GM13976 (cell line): ENCODE measurements at places on chromosomes 2 and 18.

- DNase-seq, result no peak
These were observed 116.2 kb downstream of the EML6 start for GRCh38 chr2:54839461-54840255.

DNA sequence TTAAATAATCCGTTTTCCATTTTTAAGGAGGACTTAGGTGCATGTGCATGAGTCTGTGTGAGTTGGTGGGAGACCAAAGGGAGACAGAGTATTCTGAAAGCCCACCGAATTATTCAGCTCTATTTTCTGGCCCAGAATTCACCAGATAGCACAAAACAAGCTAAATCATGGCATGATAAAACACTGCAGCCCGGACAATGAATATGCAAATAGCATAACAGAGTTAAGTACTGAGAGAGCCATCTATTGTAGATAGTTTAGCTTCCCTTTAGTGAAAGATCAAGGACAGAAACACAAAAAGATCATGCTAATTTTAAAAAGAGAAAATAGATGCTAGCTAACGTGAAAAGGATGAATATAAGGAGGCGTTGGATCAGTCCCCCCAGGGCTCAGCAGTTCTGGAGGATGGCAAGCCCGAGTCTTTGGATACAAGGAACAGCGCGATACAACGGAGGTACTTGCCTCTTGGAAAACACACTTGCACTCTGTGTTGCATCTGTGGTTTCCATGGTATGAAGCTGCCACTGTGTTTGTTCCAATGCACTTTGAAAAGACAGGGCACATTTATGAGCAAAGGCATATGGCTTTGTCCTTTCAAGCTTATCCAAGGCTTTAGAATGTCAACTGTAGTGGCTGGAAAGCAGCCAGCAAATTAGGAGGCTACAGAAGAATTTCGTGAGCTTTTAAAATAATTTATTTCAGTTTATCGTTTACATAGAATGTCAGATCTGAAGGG, 119.9 kb downstream of the LYPD1 start:
- no peak for DNase-seq

DNA sequence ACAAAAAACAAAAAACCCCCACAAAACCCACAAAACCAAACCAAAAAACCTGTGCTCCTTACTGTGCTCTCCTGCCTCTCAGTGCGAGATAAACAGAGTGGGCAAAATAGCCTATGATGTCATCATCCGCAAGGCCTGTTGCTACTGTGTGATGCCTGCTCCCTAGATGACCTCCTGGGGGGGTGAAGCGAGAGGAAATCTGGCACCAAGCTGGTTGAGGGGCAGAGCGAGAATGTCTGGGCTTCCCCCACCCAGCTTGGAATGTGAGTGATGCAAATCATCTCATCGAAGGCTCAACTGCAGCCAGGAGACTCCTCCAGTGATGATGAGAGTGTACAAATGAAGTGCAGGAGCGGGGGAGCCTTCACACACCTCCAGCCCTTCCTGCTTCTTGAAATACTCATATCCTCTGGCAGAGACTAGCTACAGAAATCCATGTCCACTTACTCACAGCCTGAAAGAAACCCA, 57.7 kb upstream of the MAP4K3 start:
- DNase-seq, result peak; percentile 30

DNA sequence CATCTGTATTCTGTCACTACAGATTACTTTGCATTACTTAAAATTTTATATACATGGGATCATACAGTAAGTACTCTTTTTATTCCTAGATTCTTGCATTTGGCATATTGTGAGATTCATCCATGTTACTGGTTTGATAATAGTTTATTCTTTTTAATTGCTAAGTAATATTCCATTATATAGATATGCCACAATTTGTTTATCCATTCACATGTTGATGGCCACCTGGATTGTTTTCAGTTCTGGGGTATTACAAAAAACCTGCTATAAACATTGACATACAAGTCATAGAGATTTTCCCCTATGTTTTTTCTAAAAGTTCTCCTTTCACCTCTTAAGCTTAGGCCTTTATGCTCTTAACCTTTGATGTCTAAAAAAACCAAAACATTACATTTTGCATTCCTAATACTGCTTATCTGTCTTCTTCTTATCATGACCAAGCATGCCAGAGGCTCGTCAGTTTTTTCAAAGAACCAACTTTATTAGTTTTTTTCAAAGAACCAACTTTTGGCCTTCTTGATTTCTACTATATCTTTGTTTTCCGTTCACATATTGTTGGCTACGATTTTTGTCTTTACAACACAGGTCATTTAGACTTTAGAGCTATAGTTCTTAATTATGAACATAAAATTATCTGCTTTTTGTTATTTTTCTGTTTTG, 86.9 kb downstream of the ATAD2B start:
- DNase-seq, result no peak

- no peak for DNase-seq
These were observed 126.0 kb downstream of the NXPH2 start for GRCh38 chr2:138654146-138654545.

DNA sequence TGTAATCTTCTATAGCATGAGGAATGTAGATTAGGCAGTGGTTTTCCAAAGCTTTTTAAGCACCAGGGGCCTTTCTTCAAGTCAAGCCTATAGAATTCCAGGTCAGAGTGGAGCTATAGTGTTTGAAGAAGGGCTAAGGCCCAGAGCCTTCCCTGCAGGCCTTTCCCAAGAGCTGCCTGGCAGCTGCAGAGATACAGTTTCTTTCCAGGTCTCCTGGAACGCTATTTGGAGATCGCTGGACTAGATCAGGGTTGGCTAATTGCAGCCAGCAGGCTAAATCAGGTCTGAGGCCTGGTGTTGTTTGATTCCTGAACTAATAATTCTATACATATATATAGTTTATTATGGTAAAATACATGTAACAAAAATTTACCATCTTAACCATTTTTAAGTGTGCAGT, 319.0 kb upstream of the SPRED2 start:
- no peak for DNase-seq

DNA sequence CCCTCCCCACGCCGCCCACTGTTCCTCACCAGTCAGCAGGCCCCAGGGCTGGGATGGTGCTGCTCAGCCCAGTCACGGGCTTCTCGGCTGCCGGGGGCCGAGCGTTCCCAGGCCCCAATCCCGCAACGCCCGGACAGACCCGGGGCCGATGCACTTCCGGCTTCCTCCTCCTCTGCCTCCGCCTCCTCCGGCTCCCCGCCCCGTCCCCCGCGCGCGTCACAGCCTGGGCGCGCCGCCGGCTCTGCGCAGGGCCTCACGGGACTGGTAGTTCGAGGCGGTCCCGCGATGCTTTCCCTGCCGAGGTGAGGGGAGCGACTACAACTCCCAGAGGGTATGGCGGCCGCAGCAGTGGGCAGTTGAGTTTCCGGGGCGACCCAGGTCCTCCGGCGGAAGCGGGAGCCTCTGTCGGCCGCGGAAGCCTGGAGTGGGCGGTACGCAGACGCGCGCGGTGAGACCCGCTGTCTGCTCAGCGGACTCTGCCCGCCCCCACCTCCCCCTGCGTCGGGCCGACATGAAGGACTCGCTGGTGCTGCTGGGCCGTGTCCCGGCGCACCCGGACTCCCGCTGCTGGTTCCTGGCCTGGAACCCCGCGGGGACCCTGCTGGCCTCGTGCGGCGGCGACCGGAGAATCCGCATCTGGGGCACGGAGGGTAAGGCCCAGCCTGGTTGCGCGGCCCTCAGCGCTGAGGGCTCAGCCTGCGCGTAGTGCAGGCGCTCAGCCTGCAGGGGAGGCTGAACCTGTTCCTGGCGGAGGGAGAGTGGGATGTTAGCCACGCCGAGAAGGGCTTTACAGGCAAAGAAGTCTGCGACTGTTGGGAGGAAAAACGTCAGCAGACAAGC, at the start of the genes CIAO1 and TMEM127:
Gene CIAO1 (plus strand): TSS at position 386 of the 840 bp plus-strand sequence. CDS start 126 bp downstream, at position 512.
Gene TMEM127 (minus strand): TSS at position 158 of the 840 bp plus-strand sequence. CDS start 616 bp downstream, outside the sequence.
- DNase-seq, result peak; percentile 99

GRCh38 chr2:176122683-176123410, at the start of gene HOXD9:
Gene HOXD9, plus strand, starts transcription at chr2:176122719. Its CDS starts 50 bp downstream, at chr2:176122769.
- DNase-seq, result no peak

GRCh38 chr2:229210641-229211040, 60.4 kb downstream of the PID1 start:
- no peak for DNase-seq

DNA sequence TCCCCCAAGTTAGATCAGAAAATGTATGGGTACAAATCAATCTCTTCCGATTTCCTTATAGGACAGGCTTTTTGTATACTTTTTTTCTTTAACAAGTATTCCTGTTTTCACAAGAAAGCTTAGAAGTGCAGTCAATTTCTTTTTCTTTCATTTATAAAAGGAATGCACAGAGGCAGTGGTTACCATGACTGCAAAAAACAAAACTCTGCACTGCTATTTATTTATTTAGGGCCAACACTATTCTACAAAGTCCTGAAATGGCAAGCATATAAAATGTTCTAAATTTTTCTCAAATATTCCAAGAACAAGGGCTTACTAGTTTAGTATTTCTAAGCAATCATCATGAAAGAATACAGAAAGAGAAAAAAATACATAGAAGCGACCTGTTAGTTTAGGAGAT, 22.2 kb downstream of the ATAD2B start:
- DNase-seq, result no peak

GRCh38 chr18:1393929-1394328, 489.3 kb downstream of the ADCYAP1 start:
- DNase-seq, result no peak

DNA sequence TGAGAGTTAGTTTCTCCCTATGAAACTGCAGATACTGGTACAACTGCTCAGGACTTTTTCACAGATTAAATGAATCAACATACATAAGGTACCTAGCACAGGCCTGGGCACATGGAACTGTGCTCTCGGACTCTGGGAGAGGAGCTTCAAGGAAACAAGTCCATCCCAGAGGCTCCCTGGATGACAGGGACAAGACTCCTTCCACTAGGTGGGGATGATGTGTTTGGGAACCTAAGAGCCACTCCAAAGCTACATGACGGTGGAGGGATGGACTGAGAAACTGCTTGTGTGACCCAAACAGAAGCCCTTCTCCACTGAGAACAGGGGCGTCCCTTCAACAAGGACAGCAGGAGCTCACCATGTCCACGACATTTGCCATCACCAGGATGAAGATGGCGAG, 37.1 kb downstream of the CENPO start:
- DNase-seq, result no peak

DNA sequence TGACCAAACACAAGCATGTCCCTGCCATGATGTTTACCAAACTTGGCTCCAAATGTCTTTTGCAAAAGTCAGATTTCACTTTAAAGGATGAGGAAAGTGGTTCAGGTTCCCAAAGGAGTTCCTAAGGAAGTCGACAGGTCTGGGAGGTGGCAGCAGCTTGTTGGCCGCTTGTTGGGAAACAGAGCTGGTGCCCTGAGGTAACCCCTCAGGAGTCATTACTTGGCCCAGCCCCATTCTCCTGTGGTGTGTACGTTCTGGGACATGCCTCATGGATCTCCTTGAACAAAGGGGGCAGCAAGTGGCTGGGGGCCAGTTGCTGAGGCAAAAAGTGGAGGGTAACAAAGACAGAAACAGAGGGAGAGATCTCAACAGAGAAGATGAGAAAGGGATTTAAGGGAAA, 10.9 kb downstream of the TMBIM1 start:
- no peak for DNase-seq

- DNase-seq, result no peak
These were observed 20.5 kb downstream of the SPIRE1 start for GRCh38 chr18:12637393-12637792.

- DNase-seq, result no peak
These were observed 44.4 kb downstream of the ACVR1 start for GRCh38 chr2:157831573-157832315.

DNA sequence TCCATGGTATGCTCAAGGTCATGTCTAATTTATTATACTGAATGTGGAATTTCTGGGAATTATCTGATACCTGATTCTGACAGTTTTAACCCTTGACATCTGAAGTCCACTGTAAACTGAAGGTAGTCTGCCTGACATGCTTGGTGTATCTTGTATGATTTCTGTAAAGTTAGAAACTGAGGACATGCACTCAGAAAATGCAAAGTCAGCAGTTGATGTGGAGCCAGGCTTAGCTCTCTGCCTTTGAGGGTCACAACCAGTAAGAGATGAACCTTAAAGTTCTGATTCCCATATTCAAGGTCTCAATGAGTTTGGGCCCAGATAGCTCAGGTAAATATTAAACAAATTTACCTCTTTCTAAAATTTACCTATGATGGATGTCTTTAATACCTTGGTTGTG, 12.3 kb upstream of the CTLA4 start:
- DNase-seq, result no peak

DNA sequence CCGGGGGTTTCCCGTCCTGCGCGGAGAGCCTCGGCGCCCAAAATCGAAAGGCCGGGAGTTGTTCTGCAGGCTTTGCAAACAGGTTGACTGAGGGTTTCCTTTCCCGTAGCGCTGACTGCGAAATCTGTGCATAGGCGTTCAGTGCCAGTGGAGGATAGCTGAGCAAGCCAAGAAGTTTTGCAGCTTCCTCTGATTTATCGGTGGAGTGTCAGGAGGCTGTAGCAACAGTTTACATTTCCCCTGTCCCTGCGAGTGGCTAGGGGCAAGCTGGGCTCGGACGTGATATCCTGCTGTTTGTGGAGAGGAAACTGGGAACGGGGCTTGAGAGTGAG, 694 bp downstream of the THSD7B start:
- no peak for DNase-seq

DNA sequence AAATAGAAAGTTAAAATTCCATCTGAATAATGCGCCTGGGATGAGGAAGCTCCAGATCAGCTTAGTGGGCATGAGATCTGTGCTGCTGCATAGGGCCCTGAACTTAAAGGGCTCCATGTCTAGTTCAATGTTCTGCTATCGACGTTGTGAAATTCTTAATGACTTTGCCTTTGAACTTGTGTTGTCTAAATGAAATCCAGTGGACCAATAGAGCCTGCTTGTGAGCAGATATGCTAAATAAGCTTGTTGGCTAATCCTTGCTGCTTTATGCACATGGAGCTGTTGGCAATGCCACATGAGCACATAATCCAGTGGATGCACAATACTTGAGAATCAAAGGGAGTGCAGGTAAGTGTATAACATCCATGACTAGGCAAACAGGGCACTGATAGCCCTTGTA, 228.6 kb downstream of the TNS1 start:
- no peak for DNase-seq

GRCh38 chr2:143402451-143402850, 273.2 kb downstream of the ARHGAP15 start:
- DNase-seq, result no peak

- DNase-seq, result no peak
These were observed 814.1 kb upstream of the SALL3 start for GRCh38 chr18:78165525-78165924.

DNA sequence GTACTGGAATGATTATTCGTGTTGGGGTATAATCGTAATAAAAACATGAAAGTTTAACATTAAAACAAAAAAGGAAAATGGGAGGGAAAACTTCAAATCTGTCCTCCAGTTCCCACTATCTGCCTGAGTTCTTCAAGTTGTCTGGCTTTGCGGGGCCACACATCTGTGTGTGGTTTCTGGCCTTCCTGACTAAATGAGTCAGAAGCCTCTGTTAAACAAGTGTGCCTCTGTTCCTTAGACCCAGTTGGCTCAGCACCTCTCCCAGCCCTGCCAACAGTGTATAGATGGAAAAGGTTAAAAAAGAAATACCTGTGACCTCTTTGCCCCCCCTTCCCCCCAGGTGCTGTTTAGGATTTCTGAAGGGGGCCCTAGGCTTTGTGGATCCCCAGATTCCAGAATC, 30.2 kb downstream of the XDH start:
- peak; percentile 38 for DNase-seq

GRCh38 chr2:75065402-75066008, 107.1 kb downstream of the POLE4 start:
- DNase-seq, result no peak

- no peak for DNase-seq
These were observed 493.3 kb downstream of the CMPK2 start for GRCh38 chr2:6372317-6372901.
